ENCODE measurements at places on chromosomes 13 and 19. TPM values are rescaled to one million over a fixed set of nuclear protein-coding genes. Genes with fewer than 3 reads are reported as not detected.
A peak's percentile ranks its signal among the peaks of the same experiment; 100 is the strongest.

GRCh38 chr19:8305798-8306197 is 2.4 kb downstream of the CD320 start:
- DNase-seq, result no peak

ARRDC5 gene
- polyA plus RNA-seq, result not detected

RYR1 gene
- 0.39 TPM for polyA plus RNA-seq

GRCh38 chr13:98820744-98821371 is 68.4 kb upstream of the SLC15A1 start:
- no peak for DNase-seq

DNA sequence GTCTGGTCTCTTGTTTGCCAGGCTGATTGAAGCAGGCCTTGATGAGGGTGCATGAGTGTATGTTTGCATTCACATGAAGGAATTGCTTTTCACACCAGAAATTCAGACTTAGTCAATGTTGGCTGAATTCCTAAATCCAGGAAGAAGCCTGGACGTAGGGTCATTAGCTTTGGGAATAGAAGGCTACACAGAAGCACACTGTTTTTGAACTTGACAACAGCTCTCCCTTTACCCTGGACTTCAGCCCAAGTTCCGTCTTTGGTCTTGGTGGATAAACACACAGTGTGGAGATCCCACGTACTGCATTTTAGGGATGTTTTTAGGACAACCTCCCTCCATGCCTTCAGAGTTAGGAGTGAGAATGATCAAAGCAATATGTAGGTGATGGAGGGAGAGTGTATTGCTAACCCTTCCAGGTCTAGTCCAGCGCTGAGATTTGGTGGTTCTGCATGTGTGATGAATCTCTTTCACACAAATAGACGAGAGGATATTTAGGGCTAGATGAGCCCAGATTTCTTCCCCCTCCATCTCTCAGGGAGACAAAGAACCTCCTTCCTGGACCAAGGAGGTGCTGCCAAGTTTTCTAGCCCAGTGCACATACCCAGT is 22.8 kb downstream of the TM6SF2 start:
- DNase-seq, result no peak

GRCh38 chr19:29552454-29553280 is 26.9 kb downstream of the VSTM2B start:
- no peak for DNase-seq

ERICH4 gene
- polyA plus RNA-seq, result 4.3 TPM

DNA sequence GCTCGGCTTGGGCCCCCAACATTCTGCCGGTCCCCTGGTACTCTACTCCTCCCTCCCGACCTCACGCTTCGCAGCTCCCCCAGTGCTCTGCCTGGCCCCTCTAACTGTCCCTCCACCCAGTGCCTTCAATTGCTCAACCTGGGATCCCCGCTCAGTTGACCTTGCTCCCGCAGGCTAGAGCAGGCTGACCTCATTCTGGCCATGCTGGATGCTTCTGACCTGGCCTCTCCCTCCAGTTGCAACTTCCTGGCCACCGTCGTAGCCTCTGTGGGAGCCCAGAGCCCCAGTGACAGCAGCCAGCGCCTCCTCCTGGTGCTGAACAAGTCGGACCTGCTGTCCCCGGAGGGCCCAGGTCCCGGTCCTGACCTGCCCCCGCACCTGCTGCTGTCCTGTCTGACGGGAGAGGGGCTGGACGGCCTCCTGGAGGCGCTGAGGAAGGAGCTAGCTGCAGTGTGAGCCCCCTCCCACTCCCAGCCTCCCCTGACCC is 3.6 kb downstream of the GTPBP3 start:
- DNase-seq, result no peak

ANKRD24 gene
- 2.0 TPM for polyA plus RNA-seq

- peak; percentile 47 for DNase-seq
Measured at GRCh38 chr13:42525035-42525504, 48.9 kb upstream of the TNFSF11 start.

DNA sequence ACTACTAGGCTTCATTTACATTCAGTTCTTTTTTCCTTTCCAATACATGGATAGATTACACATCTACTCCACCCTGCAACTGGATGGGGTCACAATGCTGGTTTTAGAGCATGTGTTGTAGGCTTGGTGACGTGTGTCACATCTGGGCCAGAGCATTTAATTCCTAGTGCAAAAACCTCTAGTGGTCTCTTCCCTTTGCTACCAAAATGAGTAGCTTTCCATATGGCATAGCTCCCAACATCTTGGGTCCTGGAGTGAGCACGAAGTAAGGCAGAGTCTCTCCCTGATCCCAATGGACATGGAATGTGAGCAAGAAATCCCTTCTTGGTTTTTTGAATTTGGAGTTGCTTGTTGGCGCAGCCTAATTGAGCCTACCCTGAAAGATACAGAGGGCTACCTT is 51.7 kb downstream of the TNFSF11 start:
- no peak for DNase-seq

- no peak for DNase-seq
Measured at GRCh38 chr13:71865874-71866334, 1.1 kb downstream of the DACH1 start.

C19orf85 gene
- polyA plus RNA-seq, result not detected

- DNase-seq, result no peak
Measured at GRCh38 chr13:95896301-95896700, 156.9 kb downstream of the UGGT2 start.
